Activated naive CD8-positive, alpha-beta T cell treated with anti-CD3 and anti-CD28 coated beads, Interleukin-2, amount 10 ng/mL, durations not matched to agents 7 days and 5 days (primary cell): ENCODE measurements at places on chromosomes 11 and 22. TPM values are rescaled to one million over a fixed set of nuclear protein-coding genes. Genes with fewer than 3 reads are reported as not detected.
A peak's percentile ranks its signal among the peaks of the same experiment; 100 is the strongest.

GRCh38 chr11:65066805-65067291, 8.5 kb upstream of the NAALADL1 start:
- H3K4me3 ChIP-seq, result no peak overlapping the region
- DNase-seq, result no peak

DNA sequence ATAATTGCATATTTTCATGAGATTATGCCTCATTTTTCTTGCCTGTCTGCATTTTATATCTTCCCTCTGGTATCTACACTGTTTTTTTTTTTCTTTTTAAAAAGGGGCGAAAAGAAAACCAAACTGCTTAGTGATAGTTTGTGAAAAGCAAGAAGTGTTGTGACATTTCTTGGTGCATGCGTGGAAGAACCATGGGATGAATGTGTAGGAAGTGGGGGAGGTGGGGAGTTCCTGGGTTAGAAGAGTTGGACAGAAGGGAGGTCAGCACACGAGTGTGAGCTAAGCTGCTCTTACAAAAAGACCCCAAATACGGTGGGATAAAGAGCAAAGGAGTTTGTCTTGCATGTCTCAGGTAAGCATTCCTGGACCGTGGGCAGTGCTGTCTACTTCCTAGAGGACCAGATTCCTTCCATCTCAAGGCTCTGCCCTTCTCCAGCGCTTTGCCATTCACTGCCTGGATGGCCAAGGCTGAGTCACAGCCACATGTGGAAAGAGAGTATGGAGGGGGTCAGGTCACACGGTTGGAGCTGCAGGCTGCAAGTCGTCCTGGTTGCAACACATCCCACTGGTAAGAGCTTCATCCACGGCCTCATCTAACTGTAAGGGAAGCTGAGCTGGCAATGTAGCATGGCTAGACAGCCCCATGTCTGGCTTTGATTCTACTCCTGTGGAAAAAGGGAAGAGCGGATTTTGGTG, 300.6 kb downstream of the DDX10 start:
- H3K4me3 ChIP-seq, result no peak overlapping the region
- H3K27me3 ChIP-seq, result peaks cover 13% of the 10 kb centered on the region
- no peak overlapping the region for H3K27ac ChIP-seq
- H3K4me1 ChIP-seq, result peaks cover 13% of the 10 kb centered on the region
- no peaks in the 10 kb centered on the region for H3K36me3 ChIP-seq
- no peak for DNase-seq

DNA sequence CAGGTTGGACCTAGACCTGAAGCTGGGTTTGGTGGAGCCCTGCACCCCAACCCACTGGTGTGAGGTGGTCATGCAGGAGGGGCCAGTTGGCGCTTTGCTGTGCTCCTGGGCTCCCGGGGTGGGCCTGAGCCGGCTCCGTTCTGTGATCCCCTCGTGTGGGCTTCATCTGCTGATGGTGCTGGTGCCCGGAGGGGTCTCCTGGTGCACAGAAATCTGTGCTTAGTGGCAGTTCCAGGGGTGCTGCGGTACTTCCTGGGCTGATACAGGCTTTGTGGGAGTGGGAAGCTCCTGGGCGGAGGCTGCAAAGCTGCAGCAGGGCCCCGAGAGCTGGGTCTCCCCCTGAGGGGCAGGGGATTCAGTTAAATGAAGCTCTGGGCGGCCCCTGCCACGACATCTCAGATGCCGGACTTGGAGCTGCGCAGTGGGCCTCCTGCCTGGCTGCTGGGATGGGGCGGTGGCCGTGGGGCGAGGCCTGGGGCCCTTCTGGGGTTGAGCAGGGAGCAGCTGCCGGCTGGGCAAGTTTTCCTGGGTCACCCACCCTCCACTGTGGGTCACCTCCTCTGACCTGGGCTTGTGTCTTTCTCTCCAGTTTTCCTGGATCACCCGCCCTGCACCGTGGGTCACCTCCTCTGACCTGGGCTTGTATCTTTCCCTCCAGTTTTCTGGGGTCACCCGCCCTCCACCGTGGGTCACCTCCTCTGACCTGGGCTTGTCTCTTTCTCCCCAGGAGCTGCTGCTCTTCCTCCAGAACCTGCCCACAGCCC, 410.5 kb downstream of the TBC1D22A start:
- no peaks in the 10 kb centered on the region for H3K27me3 ChIP-seq
- H3K4me1 ChIP-seq, result no peaks in the 10 kb centered on the region
- no peak overlapping the region for H3K27ac ChIP-seq

DNA sequence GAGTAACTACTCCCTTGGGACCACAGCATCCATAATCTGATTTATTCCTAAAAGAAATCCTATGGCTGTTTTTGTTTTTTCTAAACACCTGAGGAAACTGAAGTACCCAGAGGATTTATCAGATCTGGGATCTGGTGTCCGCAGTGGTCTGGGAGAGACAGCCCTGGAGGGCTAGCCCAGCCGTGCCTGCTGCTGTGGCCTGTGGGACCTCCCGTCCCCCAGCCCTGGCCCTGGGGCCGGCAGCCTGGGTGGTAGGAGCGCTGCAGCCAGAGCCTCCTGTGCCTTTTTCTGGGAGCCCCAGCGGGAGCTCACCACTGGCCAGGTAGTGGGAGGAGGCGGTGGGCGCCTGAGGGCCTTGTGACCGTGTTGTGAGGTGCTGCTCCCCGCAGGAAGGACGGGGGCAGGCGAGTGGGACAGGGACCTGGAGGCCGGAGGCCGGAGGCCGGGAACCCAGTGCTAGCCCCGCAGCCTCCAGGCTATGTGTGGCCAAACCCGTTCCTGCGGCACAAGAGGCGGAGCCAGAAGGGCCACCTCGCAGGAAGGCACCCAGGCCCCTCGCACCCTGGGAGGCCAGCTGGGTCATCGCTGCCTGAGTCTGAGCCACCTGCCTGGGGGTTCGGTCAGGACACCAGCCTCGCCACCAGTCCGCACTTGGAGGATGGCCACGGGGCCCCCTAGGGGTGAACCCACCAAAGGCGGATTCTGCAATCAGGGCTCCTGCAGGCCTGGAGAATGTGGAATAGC, 18.2 kb upstream of the C11orf96 start:
- H3K4me1 ChIP-seq, result peaks cover 4% of the 10 kb centered on the region
- DNase-seq, result no peak
- H3K27me3 ChIP-seq, result no peaks in the 10 kb centered on the region
- H3K4me3 ChIP-seq, result no peak overlapping the region

DNA sequence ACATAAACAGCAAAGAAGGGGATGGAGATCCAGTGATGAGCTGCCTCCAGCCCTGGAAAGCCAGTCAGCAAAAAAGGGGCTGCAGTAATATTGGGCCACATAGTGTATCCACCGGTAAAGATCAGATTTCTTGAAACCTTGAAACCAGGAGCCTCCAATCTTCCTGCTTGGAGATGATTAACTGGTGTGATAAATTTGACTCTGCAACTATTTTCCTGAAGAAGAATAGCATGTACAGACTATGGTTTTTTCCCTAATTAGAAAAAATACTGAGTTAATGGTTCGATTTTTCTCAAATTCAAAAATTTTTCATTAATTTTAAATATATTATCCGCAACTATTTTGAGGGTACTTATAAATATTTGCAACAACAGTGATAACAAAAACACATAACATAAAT, at the start of gene OR51B2:
Gene OR51B2, minus strand, starts transcription at position 101 of the 400 bp plus-strand sequence. Its CDS starts 0 bp downstream, at position 101.
- H3K27me3 ChIP-seq, result peaks cover 2% of the 10 kb centered on the region
- H3K27ac ChIP-seq, result no peak within 1 kb of the TSS
- H3K36me3 ChIP-seq, result no peaks in the 10 kb centered on the region
- no peak for DNase-seq
- no peaks in the 10 kb centered on the region for H3K4me1 ChIP-seq

GRCh38 chr11:6405846-6406245, 13.0 kb downstream of the APBB1 start:
- peak overlapping the region; percentile 22 for H3K27ac ChIP-seq
- no peak overlapping the region for H3K4me3 ChIP-seq
- peaks cover 31% of the 10 kb centered on the region for H3K36me3 ChIP-seq
- no peaks in the 10 kb centered on the region for H3K27me3 ChIP-seq

DNA sequence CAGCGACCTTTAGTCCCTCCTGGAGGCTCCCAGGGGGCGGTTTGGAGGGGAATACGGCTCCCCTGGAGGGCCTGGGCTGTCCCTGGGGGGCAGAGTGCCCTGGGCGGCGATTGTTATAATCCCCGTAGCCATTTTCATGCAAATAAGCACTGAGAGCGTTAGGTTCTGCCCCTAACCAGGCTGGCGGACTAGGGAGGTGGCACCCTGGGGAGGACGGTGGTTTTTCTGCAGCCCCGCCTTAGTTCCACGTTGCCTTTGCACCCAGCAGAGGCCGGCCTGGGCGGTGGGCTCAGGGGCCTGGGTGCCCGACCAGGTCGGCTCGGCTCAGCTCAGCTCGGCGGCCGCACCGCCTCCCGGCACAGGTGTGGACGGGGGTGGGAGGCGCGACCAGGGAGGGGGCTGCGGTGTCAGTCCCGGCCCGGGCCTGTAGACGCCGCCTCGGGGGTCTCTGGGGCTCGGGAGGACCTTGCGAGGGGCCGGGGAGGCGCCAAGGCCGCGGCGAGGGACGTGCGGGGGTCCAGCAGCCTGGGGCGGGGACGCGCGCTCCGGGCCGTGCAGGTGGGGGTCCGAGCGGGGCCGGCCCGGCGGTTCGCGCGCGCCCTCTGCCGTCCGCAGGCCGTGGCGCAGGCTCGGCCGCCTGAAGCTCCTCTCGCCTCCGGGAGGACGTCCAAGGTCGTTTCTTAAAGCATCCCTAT, 2.3 kb upstream of the DUSP8 start:
- no peak overlapping the region for H3K4me3 ChIP-seq
- no peaks in the 10 kb centered on the region for H3K4me1 ChIP-seq
- H3K27me3 ChIP-seq, result peaks cover 29% of the 10 kb centered on the region
- no peak overlapping the region for H3K27ac ChIP-seq
- H3K36me3 ChIP-seq, result no peaks in the 10 kb centered on the region

DNA sequence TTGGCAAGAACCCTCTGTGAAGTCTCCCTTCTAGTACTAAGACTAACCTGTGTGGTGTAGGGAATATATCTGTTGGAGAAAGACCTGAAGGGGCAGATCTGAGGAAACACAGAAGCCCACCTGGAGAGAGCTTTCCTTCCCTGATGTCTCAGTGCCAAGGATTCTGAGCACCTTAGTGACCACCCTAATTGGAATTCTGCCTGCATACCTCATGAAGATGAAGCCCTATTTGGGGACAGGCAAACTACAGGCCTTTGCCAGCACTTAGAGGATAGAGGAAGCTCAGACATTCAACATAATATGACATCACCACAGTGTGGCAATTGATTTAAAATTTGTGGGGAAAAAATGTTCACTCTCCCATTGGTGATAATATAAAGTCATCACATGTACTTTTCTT, 766.2 kb upstream of the KIRREL3 start:
- H3K4me1 ChIP-seq, result no peaks in the 10 kb centered on the region
- DNase-seq, result no peak
- no peaks in the 10 kb centered on the region for H3K27me3 ChIP-seq
- no peaks in the 10 kb centered on the region for H3K36me3 ChIP-seq

DNA sequence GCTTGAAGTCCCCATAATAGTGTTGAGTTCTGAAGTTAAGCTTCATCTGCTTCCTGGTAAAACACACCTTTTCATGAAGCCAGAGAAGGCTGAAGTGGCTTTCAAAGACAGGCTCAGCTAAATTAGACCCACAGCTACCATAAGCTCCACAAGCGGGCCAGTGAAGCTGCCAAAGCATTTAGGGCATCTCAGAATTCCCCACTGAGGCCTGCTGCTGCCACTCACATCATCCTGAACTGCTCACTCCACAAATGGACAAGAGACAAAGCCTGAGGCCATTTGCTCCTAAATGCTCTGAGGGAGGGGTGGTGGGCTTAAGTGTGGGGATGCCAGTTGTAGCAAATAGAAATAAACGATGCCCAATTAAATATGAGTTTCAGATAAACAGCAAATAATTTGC, 14.6 kb downstream of the CCDC83 start:
- peaks cover 3% of the 10 kb centered on the region for H3K4me1 ChIP-seq
- no peaks in the 10 kb centered on the region for H3K36me3 ChIP-seq
- H3K4me3 ChIP-seq, result no peak overlapping the region
- peaks cover 15% of the 10 kb centered on the region for H3K27me3 ChIP-seq

FSHB gene
- total RNA-seq, result not detected

CSRP3 gene
- total RNA-seq, result not detected

TOP3B gene
- total RNA-seq, result 45.6 TPM
